NT2/D1 (cell line): ENCODE measurements at places on chromosomes 11 and 22.
A peak's percentile ranks its signal among the peaks of the same experiment; 100 is the strongest.

DNA sequence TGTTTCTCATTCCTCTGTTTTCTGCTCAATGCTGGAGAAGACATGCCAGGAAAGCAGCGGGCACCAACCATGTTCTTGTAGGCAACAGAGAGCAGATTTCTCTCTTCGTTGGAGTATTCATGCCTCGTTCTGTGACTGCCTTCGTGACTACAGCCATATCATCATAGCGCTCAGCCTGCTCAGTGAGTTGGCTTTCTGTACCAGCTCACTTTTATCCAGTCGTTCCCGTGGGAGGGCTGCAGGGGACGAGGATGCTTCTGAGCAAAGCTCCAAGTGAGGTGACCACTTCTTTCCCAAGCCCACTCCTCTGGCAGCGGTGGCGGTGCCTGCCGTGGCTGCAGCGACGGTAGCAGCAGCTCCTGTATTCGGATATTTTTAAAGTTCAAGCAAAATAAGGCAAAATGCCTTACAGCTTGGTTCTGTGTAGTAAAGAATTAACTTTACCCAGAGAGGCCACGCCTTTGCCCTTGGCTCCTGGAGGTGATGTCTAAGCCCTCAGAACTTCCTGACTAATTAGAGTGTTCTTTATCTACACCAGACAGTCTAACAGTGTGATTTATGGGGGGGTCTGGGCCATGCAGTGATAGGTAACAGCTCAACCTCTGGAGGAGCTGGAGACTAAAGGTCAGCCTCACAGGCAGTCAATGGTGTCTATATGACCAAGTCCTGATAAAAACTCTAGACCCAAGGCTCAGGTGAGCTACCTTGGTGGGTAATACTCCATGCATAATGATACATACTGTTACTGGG lies 35.3 kb downstream of the LDHAL6A start:
- no peak for DNase-seq

DNA sequence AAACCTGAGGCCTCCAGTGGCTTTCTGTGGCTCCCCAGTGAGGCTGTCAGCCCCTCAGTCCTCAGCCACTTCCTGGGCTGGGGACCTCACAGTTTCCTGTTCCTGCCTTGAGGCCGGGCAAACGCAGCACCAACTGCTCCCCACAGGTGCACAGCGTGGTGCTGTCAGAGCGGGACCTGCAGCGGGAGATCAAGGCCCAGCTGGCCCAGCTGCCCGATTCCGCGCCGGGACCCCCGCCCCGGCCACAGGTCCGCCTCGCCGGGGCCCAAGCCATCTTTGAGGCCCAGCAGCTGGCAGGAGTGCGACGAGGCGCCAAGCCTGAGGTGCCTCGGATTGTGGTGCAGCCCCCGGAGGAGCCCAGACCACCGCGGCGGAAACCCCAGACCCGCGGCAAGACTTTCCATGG lies 5.4 kb downstream of the TBC1D10C start:
- no peak for DNase-seq

DNA sequence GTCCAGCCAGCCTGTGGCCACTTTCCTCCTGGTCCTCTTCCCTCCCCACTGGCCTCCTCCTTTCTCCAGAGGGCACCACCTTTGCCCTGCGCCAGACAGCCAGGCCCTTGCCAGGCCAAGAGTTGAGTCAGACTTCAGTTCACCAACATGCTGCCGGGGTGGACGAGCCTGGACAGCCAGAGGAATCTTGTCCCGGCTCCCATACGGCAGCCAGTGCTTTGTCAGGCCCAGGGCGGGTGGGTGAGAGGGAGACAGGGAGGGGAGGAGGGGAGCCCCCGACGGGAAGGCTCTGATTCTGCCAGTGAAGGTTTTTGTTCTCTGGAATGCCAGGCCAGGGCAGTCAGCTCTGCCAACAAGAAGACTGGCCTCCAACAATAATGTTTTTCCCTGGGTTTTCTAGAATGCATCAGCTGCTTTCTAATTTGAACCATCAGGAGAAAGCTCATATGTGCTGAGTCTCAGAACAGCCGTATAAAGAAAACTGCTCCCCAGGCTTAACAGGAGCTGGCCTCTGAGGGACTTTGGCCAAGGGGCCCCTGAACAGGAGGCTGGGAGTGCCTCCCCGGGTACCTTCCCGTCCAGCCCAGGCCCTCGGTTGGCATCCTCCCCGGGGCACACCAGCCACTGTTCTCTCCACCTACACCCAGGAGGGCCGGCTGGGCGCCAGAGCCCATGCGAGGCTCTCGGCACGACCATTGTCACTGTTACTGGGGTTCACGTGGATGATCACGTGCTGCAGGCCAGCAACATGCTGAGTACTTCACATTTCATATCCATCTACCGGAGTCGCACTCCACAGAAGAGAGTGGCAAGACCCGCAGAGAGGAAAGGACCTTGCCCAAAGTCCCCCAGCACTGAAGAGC lies 28.6 kb downstream of the LIF start:
- no peak for DNase-seq

DNA sequence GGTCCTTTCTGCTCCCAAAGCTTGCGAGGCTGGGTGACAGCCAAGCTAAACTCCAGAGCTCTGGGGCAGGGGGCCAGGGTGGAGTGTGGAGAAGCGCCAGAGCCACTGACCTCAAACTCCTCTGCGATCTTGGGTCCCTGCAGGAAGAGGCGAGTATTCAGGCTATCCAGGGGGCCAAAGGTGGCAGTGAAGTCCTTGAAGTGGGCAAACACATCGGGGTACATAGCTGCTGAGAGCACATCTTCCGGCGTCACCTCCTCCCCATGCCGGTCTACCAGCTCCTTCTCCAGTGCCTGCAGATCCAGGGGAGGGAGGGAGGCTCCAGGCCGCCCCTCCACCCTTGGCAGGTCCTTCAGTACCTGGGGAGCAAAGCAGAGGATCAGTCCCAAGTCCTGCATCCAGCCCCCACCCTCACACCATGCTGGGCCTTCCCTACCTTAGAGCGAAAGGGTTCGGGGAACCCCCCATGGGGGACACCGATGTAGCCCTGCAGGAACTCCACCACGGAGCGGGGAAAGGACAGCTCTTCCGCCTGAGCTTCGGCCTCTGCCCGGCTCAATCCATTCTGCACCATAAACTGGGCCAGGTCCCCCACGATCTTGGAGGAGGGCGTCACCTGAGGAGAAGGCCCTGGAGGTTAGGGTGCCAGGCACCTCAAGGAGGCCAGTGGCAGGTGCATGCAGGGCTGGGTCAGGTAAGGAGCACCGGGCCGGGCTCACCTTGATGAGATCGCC lies 6.4 kb downstream of the RCE1 start:
- DNase-seq: no peak

DNA sequence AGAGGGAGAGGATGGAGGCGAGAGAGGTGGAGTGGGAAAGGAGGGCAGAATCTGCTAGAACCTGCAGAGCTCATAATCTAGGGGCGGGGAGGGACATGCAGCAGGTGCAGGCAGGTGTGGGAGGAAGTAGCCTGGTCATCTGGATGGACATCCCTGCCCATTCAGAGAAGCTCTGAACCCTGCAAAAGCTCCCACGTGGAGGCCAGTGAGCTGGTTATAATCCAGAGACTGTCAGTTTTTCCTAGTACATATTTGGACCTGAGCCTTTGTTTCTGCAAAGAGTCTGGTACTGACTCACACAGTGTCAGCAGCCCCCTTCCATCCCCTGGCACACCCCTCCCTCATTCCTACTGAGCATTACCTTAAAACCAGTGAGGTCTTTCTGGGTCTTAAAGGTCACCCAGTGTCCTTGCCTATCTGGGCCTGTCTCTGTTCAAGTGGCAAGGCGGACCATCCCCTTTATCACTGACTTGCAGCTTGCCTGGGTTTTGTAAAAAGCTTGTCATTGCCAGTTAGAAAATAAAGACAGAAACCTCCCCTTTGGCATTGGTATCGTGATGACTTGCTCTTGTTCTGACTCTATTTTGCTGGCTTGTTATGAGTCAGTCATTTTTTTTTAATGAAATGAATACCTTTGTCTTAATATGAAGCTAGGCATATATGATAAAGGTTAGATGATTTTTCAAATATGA lies 26.1 kb downstream of the PTPRJ start:
- no peak for DNase-seq

- DNase-seq: no peak
Measured at GRCh38 chr11:58576887-58577471, 1.3 kb upstream of the LPXN start.

DNA sequence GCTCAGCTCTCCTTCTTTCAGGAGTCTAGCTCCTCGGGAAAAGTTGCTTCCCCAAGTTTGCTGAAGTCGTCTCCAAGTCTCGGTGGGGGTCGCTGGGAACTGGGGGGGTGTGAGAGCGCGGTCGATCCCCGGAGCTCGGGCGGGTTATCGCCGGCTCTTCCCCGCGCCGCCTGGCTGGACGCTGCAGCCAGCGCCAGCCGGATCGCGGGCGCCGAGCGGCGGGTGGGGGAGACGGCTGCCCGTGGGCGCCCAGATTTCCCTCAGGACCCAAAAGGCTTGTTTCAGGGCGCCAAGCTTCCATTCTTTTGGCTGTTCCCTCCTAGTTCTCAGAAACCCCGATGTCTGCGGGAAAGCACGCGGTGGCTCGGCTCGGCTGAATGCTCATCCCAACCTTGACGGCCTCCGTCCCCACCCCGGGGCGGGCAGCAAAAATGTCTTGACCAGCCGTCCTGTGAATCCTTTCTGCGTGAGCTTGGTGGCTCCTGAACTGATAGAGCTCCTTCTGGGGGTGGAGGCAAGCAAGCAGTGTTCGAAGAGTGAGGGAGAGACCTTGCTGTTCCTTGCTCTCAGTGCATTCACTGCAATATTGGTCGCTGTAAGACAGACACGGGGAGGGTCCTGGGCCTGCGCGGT lies 1.7 kb downstream of the ZBTB16 start:
- no peak for DNase-seq

GRCh38 chr11:33388793-33389525 lies 131.8 kb downstream of the HIPK3 start:
- DNase-seq: no peak

DNA sequence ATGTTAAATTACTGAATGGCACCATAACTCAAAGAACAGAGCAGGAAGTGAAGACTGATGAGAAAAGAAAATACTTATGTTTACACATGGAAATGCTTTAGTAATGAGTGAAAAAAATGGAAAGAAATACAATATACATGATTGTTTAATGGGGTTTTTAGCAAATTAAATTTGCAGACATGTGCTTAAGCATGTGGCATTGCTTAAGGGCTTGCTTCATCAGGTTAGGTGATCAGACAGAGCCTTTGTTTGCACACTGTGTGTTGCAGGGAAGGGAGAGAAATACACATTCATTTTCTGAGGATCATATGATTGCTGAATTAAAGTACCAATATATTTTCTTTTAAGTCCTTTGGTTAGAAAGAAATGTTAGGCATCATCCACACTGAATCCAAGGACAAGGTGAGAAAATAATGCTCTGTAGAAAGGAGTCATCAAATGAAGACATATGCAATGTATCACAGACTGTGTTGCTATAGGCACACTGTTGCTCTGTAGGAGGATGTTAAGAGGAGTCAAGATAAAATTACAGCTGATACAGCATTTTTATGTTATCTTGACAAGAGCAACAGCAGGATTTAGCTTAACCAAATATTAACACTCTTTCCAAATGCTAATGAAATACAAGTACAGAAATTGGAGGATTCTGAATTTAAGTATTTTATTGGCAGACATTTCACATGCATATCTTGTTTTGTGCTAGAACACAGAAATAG lies 23.4 kb upstream of the ARHGAP20 start:
- no peak for DNase-seq

GRCh38 chr11:75339685-75340409 lies 11.6 kb downstream of the ARRB1 start:
- DNase-seq: no peak

DNA sequence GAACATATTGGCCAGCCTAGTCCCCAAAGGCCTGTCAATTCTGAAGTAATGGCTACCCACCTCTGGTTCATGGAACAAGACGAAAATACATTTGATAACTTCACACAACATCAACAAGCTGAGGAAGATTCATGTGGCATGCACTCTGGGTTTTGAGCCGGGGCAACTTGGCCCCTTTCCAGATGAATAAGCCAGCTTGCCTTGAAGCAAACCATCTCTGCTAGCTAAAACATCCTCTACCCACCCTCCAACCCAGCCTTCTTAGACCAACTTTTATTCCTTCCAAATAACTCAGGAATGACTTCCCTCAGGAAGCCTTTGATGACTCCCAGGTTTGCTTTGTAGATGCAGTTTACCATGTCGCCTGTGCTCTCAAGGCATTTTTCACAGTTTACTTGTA lies 94.4 kb downstream of the SLC1A2 start:
- DNase-seq: no peak

GRCh38 chr11:86940122-86940777 lies 14.9 kb downstream of the FZD4 start:
- no peak for DNase-seq

- DNase-seq: no peak
Measured at GRCh38 chr11:32472226-32472625, 36.9 kb upstream of the WT1 start.

GRCh38 chr11:110200836-110201235 lies 95.6 kb downstream of the RDX start:
- no peak for DNase-seq

- no peak for DNase-seq
Measured at GRCh38 chr22:27545085-27545484, 256.5 kb downstream of the MN1 start.

DNA sequence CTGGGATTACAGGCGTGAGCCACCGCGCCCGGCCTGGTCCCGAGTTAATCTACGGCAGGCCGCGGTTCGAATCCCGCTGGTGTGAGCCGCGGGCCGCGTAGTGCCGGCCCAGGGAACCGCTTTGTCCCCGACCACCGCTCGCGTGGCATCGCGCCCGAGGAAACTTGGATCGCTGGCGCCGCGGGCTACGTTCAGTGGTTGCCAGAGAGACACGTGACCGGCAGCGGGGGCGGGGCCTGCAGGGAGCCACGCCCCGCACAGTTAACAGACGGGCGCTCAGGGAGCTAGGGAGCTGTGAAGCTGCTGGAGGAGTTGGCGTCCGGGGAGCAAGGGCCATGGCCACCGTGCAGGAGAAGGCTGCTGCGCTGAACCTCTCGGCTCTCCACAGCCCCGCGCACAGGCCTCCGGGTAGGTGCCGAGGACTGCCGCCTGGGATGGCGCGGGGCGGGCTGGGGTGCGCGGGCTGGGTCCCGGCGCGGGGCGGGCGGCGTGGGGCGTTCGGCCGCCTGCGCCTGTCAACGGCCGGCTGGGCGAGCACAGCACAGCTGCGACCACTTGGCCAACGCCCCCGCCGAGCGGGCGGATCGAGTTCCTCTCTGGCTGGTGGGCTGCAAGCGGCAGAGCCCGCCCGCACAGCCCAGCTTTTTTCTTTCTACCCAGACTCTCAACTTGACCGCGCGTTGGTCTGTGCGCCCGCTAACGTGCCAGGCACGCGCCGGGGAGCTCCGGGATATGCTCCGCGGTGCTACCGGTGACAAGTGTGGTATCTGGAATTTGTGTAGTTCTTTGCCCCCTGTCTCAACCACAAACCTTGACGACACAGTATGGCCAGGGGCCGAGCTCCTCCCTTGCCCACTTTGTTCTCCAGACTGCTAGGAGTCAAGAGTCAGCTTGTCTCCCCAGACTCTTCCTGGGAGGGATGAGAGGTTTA lies at the start of gene DEPDC7:
Gene DEPDC7, plus strand, starts transcription at position 258 of the 931 bp plus-strand sequence. Its CDS starts 78 bp downstream, at position 336.
- DNase-seq: peak; percentile 74

- no peak for DNase-seq
Measured at GRCh38 chr22:44860311-44860710, 107.9 kb downstream of the ARHGAP8 start.

GRCh38 chr11:42620796-42621195 lies 691.0 kb upstream of the API5 start:
- DNase-seq: no peak
